ENCODE measurements at places on chromosomes 2 and 18.
A peak's percentile ranks its signal among the peaks of the same experiment; 100 is the strongest.

GRCh38 chr2:159091381-159091780 is 122.9 kb downstream of the TANC1 start:
- no peak for DNase-seq

DNA sequence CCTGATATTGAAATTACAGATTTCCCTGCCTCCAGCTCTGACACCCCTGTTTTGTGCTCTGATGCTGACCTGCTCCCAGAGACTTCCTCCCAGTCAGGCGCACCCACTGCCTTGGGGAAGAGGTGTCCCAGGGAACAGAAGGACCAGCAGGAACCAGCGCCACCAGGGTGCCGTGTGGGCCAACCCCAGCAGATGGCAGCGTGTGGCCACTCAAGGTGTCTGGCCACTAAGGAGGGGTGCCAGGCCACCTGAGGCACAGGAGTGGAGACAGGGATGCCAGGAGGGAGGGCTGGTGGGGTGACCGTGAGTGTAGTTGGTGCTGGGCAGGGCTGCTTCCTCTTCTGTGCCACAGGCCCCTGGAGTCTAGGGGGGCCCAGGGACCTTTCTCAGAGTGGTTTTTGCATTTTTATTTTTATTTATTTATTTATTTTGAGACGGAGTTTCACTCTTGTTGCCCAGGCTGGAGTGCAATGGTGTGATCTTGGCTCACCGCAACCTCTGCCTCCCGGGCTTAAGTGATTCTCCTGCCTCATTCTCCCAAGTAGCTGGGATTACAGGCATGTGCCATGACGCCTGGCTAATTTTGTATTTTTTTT is 56.0 kb downstream of the TEX44 start:
- peak; percentile 72 for DNase-seq

- DNase-seq: no peak
Observed at GRCh38 chr18:9201224-9201623, 64.6 kb downstream of the ANKRD12 start.

- DNase-seq: no peak
Observed at GRCh38 chr2:194819367-194819766, 837.7 kb upstream of the SLC39A10 start.

- DNase-seq: no peak
Observed at GRCh38 chr2:144942516-144943256, 422.8 kb upstream of the ZEB2 start.

- no peak for DNase-seq
Observed at GRCh38 chr18:51575171-51575570, 377.7 kb upstream of the MEX3C start.

- DNase-seq: no peak
Observed at GRCh38 chr2:231987124-231987727, 25.7 kb downstream of the DIS3L2 start.

GRCh38 chr18:3689986-3690763 is 240.2 kb downstream of the TGIF1 start:
- DNase-seq: no peak

DNA sequence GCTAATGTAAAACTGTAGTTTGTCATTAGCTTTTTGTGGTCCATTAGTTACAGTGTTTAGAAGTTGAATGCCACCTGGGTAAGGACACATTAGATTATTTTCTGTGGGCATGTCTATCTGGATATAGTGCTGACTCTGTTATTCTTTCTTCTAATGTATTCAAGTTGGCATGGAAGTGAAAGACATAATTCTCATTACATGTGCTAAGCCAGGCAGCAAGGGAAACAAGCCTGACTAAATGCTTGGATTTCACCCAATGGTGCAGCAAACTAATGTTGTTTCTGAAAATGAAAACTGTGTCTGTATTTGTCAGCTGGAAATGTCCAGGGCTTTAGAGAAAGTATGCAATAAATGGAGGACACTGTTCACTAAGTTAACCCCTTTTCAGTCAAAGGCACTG is 100.7 kb downstream of the NUP35 start:
- DNase-seq: no peak

DNA sequence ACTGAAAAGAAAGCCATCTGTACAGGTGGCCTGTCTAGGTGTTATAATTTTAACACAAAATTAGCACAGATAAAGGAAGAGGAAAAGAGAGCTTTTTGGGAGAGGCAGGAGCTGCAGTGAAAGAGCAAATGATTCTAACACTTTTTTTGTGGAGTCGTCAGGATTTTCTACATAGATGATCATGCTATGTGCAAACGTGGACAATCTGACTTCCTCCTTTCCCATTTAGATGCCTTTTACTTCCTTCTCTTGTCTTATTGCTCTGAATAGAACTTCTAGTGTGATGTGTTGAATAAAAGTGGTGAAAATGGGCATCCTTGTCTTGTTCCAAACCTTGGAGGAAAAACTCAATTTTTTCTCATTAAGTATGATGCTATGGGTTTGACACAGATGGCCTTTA is 334.5 kb downstream of the NBAS start:
- no peak for DNase-seq

GRCh38 chr2:56515399-56515798 is 331.6 kb downstream of the CCDC85A start:
- DNase-seq: no peak

DNA sequence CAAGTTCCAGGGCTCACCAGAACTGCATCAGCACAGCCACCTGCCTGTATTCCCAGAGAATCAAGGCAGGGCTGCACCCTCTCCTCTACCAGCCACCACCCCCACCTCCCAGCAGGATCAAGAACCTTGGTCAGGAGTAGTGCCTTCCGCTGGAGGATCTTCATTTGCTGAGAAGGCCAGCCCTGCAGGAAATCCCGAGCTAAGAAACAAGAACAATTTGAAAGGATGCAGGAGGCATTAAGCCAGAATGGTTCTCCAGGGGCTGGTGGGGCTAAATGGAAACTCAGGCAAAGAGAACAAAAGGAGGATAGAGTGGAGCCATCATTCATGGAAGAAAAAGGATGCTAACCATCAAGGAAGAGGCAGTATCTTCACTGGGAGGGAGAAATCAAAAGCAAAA is 147.3 kb upstream of the SLC14A2 start:
- no peak for DNase-seq

GRCh38 chr2:103132536-103133217 is 370.8 kb downstream of the TMEM182 start:
- no peak for DNase-seq

DNA sequence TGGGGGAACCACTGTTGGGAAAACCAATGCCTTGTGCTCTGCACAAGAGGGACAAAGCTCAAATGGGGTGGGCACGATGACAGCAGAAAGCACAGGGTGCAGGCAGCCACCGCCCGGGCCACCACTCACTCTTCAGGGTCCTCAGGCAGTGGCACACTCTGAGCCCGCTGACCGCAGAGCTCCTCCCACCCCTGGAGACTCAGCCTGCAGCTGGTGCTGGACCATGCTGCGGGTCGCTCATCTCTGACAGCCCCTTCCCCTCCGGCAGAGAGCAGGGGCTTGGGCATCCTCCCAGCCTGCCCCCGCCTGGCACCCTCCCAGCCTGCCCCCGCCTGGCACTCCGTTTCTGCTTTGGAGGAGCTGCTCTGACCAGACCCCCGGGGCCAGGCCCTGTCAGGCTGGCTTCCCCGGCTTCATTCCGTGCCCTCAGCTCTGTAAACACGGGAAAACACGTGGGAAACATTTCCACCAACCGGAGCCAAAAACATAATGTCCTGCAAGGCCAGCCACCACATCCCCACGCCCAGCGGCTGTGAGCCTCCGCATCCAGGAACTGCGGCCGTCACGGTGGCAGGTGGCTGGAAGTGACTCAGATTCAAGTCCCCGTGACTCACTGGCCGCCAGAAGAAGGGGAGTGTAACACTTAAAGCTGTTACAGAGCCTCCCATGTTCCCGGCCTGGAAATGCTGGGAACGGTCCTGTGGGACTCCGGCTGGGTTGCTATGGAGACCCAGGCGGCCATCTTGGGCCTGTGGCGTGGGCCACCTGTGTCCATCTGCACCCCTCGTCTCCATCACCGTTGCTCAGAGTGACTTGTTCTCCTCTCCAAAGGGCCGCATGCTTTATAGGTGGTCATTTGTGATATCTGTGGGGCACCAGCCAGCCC is 6.8 kb upstream of the SNED1 start:
- no peak for DNase-seq

GRCh38 chr2:63066838-63067237 is 16.2 kb downstream of the OTX1 start:
- DNase-seq: no peak

DNA sequence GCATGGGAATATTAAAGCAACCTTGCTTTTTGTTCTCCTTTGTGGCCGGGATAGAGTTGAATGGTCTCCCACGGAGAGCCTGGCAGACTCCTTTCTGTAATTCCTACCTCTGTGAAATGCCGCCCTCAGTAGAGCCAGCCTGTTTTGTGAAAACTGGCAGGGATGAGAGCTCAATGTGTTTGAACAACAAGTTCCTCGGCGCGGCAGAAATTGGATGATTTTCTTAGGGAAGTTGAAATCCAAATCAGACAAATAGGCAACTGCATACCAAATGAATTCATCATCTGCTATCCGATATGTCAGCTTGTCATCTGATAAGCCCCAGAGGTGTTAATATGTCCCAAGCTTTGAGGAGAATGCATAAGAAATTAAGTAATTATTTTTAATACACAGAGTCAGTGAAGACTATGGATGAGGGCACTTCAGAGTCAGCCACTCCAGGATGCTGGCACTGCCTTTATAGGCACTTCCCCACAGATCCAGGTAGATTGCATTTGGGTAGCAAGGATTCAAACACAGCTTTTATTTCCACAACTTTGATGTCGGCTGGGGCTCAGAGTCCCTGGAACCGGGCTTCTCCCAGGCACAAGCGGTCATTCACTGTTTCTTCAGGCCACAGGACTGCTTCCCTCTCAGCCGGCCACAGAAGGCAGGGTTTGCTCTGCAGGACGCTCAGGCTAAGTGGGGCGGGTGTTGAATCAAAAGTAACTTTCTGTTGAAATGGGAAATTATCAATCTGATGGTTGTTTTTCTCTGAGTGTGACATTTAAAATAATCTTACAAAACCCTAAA is 82.8 kb upstream of the REV1 start:
- no peak for DNase-seq

DNA sequence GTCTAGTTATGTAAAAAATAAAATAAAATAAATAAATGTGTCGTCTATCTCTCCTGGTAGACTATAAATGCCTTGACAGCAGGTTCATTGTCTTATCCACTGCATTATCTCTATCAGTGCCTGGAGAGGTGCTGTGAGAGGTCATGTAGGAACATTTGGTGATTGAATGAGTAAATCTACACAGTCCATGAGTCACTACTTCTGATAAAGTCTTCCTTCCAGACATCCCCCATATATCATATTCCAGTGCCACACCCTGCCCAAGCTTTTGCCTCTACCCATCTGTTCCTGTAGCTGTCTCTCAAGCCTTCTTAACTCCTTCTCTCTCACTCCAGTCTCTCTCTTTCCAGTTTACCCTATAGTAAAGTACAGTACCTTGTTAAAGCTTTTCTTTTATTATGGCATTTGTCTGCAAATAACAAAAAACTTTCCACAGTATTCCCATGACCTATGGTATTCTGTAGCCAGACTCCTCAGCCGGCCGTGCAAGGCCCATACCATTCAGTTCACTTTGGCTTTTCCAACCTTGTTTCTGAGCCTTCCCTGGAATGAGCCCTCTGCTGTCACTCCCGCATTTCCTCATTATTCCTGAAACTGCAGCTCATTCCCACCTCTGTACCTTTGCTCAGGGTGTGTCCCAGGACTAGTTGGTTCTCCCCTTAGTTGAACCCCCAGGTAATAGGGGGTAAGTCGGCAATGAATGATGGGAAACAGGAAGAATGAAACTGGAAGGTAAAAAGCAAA is 37.5 kb downstream of the ANXA4 start:
- peak; percentile 46 for DNase-seq

GRCh38 chr2:60400462-60401246 is 152.8 kb downstream of the BCL11A start:
- DNase-seq: no peak

DNA sequence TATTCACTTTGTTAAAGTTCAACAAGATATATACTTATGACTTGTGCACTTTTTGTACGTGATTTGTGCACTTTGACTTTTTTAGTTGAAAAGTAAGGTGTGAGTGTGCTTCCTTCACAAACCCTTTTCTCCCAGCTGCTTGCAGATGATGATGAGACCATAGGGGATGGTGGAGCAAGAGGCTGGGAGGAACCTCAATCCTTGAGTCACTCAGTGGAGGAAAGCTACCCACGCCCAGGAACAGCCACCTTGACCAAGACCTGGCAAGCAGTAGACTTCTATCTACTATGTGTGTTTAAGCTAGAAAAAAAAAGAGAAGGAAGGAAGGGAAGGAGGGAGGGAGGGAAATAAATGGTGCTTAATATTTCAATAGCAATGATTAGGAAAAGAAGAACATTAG is 25.2 kb upstream of the TAF1B start:
- no peak for DNase-seq

- no peak for DNase-seq
Observed at GRCh38 chr2:54771166-54771885, 47.9 kb downstream of the EML6 start.

DNA sequence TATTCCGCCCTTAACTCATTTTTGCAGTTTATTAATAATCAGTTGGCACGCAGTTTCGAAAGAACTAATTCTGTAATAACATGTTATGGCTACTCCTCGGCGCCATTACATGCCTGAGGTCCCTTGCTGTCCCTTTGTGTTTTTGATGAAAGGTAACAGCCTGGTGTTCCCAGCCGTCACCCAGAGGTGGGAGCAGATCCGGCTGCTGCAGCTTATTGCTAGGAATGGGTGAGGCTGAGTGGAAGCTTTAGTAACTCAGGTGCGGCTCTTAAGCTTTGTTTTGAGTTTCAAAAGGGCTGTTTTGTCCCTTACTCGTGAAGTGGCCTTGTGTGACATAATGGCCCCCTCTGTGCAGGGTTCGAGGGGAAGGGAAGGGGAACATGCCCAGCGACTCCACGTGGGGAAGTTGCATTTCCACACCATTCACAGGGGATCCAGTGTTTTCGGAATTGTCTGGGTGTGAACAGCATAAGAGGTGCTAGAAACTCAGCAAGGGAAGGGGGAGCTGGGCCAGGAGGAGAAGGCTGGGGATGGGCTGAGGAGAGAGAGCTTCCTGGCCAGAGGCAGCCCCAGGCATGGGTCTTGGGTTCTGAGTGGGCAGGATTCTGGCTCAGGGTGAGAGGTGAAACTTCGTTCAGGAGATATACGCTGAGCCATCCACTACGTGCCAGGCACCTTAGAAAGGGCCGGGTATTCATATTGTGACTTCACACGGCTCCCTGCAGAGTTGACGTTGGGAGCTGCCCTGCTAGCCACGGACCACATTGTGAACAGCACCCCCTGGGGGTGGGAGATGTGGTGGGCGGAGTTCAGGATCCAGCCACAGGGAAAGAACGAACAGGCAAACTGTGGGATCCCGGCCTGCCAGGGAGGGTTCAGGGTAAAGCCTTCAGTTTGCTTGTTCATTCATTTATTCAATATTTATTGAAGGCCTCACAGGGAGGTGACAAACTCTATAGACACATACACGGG is 84.4 kb downstream of the TGOLN2 start:
- DNase-seq: peak; percentile 25

DNA sequence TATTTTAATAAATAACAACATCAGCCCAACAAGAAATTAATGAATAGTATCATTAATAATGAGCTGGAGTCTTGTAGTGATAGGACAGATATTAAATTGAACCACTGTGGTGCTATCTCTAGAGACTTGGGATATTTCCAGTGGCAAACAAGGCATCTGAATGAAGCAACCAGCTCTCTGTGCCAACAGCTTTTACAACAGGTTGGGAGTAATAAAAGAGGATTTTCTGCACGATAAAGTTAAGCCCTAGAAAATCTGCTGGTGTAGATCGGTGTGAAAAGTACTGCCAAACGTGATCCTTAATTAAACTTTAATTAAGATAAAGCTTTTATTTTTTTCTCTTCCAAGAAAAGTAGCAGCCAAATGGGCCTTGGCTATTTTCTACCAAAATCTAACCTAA is 385.5 kb downstream of the NR4A2 start:
- DNase-seq: no peak

GRCh38 chr2:38991899-38992298 is 102.2 kb downstream of the ARHGEF33 start:
- no peak for DNase-seq

GRCh38 chr2:38653715-38654527 is 12.0 kb upstream of the GALM start:
- peak; percentile 42 for DNase-seq
